ENCODE measurements at places on chromosomes 12 and 14.

GRCh38 chr12:46234000-46234399 lies 34.8 kb downstream of the SLC38A1 start:
- DNase-seq: no peak

GRCh38 chr12:44930972-44931600 lies 55.0 kb upstream of the NELL2 start:
- no peak for DNase-seq

- DNase-seq: no peak
Measured at GRCh38 chr14:81252278-81252677, 31.5 kb upstream of the GTF2A1 start.

- no peak for DNase-seq
Measured at GRCh38 chr12:54996205-54996604, 11.6 kb upstream of the TESPA1 start.

DNA sequence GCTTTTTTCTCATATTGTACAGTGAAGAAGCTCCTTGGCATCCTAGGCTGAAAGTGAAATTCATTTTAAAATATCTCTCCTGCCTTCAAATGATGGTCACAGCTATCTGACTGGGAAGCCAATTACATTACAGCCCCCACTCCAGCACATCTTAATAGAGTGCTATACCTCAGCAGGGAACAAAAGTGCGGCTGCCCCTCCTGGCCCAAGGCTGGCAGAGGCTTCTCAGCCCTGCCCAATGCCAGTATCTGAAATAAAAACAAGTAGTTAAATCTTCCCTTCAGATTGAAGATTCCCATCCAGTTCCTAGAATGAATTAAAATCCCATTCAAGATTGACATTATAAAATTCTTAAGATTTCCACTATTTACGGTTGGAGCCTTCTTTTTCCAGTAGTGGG lies 54.9 kb upstream of the GNG2 start:
- no peak for DNase-seq

GRCh38 chr12:68367903-68368302 lies 35.7 kb upstream of the MDM1 start:
- DNase-seq: no peak

GRCh38 chr12:9667403-9668160 lies 1.9 kb upstream of the CLEC2D start:
- DNase-seq: no peak

GRCh38 chr14:69716478-69717187 lies 50.3 kb upstream of the SRSF5 start:
- DNase-seq: no peak

GRCh38 chr14:104715416-104715815 lies 8.6 kb upstream of the ADSS1 start:
- DNase-seq: no peak

GRCh38 chr12:7612851-7613250 lies 52.9 kb downstream of the APOBEC1 start:
- no peak for DNase-seq

GRCh38 chr12:40788276-40788675 lies 96.0 kb downstream of the CNTN1 start:
- no peak for DNase-seq

DNA sequence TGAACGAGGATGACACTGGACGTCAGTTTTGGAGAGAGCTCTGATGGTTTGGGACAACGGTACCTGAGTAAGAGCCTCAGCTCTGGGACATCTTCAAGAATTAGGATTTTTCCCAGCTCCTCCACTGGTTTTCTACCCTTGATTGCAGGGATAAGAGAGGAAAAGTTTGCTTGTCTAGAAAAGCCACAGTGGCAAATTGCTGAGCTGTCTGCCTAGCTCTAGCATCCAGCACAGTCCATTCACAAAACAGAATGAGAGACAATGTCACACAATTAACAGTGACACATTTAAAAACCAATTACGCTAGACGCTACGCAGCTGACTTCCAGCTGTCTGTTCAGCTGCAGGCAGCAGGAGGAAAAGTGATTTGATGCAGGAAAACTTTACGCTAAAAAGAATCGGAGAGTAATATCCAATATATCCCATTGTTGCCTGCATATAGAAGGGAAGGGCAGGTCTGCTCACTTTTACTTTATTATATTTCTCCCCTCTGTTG lies 168.1 kb upstream of the PRICKLE1 start:
- DNase-seq: no peak

GRCh38 chr12:89153341-89153740 lies 199.0 kb downstream of the DUSP6 start:
- DNase-seq: no peak

DNA sequence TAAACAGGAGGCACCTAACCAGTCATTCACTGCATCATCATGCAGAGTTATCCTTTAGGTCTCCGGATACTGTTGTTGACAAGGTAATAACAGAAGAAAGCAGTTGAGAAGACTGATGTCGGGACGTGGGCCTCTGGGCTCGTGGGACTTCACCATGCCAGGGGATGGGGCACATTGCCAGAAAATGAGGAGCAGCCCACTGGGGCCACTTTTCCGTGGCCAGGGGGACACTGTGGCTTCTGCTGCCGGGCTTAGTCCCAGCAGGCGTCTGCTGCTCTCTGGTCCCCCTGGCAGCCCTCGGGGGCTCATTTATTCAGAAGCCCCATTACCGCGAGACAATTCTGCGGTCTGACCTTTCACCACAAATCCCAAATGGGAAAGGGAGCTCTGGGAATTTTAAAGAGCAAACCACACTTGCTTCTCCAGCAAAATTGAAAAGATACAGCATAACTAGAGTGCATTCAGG lies 201.2 kb downstream of the DAD1 start:
- no peak for DNase-seq

GRCh38 chr12:25364529-25365339 lies 114.0 kb upstream of the KRAS start:
- no peak for DNase-seq

GRCh38 chr12:47244835-47245234 lies 165.1 kb upstream of the AMIGO2 start:
- DNase-seq: no peak

DNA sequence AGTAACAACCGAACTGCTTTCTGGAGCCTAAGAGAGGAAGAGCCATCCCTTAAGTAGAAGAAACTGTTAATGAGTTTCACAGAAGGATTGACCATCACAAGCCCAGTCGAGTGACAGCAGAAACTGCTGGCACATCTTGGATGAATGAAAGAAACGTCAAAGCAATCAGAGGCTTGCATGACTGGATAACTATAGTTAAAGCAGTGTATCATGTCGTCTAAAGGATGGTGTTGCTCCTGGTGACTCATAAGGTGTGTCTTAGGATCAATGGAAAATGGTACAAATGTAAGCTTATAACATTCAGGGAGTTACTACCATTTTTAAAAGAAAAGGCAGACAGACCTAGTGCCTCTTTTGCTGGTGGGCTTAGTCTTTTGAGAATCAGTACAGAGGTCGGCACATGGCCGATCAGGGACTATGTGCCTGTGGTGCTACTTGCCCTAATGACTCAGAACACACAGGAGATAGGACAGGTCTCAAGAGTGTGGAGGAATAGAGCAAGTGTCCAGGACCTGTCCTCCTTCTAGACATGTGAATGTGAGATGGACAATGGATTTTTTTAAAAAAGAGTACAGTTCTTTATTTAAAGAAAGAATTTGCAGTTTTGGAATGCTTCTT lies 55.7 kb downstream of the TMX1 start:
- no peak for DNase-seq

DNA sequence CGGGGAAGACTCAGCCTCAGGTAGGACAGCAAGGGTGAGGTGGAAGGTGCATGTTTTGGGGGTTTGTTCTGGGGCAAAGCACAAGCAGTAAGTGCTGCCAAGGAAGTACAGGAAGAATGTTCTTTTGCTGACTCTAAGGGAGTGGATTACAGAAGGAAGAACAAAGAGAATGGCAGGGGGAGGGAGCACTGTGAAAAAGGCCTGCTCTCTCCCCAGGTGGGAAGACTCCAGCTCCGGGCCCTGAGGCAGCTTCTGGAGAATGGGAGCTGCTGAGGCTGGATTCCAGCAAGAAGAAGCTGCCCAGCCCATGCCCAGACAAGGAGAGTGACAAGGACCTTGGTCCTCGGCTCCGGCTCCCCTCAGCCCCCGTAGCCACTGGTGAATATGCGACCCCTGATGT lies 7.0 kb upstream of the PFDN5 start:
- no peak for DNase-seq

- DNase-seq: no peak
Measured at GRCh38 chr14:102828151-102828550, 50.9 kb downstream of the TRAF3 start.

All from heart left ventricle (tissue), 16 donors.